ENCODE measurements at places on chromosomes 2 and 18.

- no peak for DNase-seq
These were observed 163.7 kb upstream of the RMP24 start for GRCh38 chr18:35808796-35809195.

GRCh38 chr18:69895066-69896047 is 52.3 kb downstream of the CD226 start:
- no peak for DNase-seq

- no peak for DNase-seq
These were observed 1.9 kb downstream of the SP5 start for GRCh38 chr2:170716851-170717598.

DNA sequence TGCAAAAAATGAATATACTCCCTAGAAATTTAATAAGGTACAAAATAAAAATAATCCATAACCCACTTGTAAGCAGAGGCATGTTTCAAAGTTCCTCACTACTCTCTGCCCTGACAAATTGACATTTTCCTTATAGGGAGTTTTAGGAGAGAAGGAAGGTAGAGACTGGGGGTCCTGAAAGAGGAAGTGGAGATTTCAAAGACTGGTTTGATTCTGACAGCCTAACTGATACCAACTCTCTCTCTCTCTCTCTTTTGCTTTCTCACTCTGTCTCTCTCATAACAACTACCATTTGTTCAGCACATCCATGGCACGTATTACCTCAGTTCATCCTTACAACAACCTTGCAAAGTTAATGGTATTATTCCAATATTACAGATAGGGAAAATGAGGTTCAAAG is 18.6 kb downstream of the FZD7 start:
- DNase-seq, result no peak

- no peak for DNase-seq
These were observed 407.1 kb upstream of the SLC14A2 start for GRCh38 chr18:45208164-45208563.

DNA sequence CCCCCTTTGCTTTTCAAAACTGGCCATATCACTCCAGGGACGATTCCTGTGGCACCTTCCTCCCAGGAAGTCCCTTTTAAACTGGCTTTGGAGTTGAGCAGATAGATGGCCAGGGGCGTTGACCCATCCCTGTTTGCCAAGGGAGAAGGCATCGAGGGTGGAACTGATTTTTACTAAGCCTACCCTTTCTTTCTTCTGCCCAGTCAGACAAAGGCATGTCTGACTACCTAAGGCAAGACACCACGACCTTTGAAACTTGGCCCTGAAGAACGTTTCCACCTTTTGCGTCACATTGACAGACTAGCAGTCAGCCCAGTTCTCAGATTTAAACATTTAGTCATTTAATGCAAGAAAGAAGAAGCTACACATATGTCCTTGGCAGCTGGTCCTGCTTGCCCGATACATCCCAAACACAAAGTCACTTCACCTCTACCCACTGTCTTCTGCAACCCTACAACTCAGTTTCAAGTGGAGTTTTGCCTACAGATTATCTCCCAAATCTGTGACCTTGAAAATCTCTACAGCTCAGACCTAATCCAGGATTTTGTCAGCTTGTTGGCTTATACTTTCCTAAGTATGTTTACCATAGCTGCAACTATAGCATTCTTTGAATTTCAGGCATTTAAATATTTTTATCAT is 102.2 kb upstream of the IL1R2 start:
- DNase-seq, result no peak

DNA sequence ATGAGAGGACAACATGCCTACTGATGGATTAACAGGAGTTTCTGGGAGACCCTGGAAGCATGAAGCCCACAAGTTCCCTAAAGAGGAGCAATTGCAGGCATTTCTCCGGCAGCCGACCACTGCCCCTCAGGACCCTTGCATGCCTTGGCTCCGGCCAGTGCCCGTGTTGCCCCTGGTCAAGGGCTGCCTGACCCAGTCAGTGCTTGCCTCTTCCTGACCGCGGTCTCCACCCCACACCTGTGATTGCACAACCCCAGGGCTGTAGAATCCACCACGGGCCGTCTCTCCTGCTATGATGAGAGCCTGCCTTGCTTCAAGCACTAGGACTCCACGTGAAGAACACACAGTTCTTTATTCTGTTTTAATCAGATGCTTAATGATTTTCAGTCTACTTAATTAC is 127.5 kb downstream of the GLI2 start:
- no peak for DNase-seq

DNA sequence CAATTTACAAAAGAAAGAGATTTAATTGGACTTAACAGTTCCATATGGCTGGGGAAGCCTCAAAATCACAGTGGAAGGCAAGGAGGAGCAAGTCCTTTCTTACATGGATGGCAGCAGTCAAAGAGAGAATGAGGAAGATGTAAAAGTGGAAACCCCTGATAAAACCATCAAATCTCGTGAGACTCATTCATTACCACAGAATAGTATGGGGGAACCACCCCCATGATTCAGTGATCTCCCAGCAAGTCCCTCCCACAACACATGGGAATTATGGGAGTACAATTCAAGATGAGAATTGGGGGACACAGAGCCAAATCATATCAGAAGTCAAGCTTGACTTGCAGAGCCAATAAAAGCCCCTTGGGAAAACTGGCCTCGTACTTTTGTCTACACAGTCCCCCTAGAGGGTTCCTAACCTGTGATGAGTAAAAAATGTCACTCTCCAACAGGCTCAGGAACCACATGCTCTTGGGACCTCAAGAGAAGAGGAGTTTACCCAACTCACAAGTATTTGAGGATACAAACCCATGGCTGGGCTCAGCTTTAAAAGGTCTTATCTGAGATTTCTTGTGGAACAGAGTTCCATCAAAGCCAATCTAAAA is 11.2 kb upstream of the INPP4A start:
- no peak for DNase-seq

DNA sequence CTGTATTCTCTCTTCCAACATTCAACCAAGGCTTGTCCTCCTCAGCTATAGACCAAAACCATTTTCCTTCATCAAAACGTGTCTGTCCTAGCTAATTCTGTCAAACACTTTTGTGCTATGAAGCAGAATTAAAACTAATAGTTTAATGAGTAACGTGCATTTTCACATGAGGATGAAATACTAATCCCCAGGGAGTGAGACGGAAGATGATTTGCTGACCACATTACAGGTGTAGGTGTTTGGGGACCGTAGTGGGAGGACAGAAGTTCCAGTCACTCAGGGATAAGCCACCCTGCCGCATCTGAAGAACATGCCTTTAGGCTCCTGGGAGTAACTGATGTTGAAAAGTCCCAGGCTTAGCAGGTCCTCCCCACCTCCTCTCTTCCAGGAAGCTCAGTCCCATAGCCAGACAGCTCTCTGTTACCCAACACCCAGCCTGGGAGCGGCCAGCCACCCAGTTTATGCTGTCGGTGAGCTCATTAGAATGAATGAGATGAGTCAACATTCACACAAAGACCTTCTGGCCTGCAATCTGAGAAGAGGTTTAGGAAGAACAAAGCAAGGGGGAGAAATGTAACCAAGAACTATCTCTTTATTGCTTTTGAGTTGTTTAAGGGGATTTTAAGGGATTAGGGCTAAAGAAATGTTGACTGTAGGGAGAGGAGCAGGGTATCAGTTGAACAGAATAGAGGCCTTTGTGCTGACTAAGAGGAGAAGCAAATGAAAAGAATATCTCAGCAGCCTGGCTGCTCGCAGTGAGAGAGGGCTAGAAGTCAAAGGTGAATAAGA is 122.5 kb downstream of the FOXI3 start:
- no peak for DNase-seq
